Lung (tissue), 17 donors: ENCODE measurements at places on chromosomes 6 and 20. TPM values are rescaled to one million over a fixed set of nuclear protein-coding genes. Genes with fewer than 3 reads are reported as not detected.

Gene KHDC1L
- total RNA-seq: not detected

DNA sequence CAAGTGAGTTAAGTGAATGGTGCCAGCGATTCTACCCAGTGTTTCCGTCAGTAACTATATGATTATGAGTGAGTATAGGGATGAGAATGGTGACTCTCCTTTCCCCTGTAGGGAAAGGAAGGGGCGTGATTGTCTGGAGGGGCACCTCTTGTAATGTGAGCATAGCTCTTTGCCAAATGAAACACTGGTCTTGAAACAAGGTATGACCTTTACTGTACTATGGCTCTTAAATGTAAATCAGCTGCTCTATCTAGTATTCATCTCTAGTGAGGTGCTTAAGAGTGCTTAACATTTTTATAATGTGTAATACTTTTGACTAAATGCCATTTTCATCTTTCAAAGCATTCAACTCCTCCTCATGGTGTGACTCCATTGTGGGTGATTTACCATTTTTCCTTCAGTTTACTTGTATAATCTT, 11.0 kb downstream of the PANK2 start:
- no peak for DNase-seq

Gene MGME1
- 10.1 TPM for total RNA-seq

- DNase-seq: peak; percentile 78
These were observed 287.6 kb downstream of the PHF3 start for GRCh38 chr6:63923139-63923739.

DNA sequence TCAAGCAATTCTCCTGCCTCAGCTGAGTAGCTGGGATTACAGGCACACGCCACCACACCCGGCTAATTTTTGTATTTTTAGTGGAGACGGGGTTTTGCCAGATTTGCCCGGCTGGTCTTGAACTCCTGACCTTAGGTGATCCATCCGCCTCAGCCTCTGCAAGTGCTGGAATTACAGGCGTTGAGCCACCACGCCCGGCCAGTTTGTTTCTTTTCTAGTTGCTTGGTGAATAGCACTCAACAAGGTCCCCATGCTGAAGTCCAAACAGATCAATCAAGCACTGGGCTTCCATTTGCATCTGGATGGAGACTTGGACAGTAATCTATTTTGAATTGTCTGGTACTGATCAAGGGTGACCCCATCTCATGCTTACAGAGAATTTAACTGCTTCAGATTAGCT, 108.9 kb upstream of the FOXO3 start:
- no peak for DNase-seq

DNA sequence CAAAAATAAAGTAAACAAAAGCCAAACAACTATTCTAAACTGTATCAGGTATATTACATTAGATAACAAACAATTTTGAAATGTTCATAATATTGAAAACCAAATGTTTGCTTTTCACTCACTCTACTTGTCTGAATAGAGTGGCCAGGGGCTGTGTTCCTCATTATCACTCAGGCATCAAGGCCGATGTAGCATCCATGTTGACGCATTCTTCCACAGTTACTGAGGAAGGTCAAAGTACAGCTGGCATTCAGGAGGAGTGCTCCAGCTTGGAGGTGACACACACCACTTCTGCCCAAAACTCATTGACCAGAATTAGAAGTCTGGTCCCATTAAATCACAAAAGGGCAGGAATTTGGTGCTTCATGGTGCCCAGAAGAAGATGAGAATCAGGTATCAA, 137.6 kb upstream of the MANEA start:
- no peak for DNase-seq

Gene RTN4IP1
- 5.6 TPM for total RNA-seq

- DNase-seq: no peak
These were observed 75.6 kb downstream of the CNBD2 start for GRCh38 chr20:36043892-36044515.

DNA sequence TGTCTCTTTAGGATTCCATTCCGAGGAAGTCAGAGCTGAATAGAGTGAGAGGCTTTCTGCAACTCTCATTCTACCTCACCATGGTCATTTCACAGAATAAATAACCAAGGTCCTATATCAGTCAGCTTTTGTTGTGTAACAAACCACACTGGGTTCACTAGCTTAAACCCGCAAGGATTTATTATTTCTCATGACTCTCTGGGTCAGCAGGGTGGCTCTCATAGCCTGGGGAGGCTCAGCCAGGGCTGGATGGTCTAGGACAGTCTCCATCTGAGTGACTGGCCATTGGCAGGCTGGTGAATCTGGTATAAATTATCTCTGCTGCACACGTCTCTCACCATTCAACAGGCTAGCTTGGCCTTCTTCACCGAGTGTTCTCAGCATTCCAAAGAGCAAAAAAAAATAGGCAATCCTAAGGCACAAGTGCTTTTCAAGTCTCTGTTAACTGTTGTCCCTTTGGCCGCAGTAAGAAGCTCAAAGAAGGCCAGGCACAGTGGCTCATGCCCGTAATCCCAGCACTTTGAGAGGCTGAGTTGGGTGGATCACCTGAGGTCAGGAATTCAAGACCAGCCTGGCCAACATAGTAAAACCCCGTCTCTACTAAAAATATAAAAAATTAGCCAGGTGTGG, 39.7 kb downstream of the ISM1 start:
- no peak for DNase-seq

- no peak for DNase-seq
These were observed at the start of gene EPPIN for GRCh38 chr20:45547206-45547770. Gene EPPIN, minus strand, starts transcription at chr20:45547401. Its CDS starts 44 bp downstream, at chr20:45547357.

Gene IYD
- 1.9 TPM for total RNA-seq

GRCh38 chr6:14974792-14975470, 270.9 kb upstream of the JARID2 start:
- no peak for DNase-seq

Gene SNAP91
- not detected for total RNA-seq

DNA sequence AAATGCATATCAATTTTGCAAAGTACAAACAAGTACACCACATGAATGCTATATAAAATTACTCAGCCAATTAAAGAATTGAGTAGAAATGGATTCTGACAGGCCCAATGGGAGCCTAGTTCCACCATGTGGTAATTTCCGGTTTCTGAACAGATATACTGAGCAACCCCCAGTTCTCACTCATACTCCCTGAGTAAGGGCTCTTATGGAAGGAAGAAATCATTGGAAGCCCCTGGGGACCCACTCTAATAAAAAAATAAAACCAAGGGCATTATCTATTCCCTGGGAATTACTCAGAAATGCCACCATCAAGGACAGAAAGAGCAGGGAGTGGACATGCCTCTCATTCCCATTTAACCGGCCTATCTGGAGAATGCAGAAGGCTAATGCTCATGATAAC, 34.6 kb downstream of the STX7 start:
- no peak for DNase-seq

DNA sequence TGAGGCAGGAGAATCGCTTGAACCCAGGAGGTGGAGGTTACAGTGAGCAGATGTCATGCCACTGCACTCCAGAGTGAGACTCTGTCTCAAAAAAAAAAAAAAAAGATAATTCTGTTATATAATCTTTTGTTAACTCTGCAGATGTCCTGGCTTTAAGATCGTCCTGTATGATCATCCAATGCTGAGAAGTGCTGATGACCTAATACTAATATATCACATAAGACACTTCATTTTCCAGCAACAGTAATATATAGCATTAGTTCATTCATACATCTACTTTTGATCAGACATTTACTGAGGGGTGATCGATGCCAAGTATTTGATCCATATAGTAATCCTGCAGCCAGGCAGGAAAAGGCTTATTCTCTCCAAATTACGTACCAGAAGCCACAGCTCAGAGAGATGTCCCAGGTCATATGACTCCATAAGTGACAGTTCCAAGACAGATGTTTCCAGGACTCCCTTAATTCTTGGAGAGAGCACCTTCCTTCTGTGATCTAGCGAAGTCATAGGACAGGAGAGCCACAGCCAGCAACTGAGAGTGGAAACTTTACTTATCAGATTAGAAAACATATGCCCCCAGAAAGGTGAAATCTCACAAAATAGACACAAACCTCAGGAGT, 60.7 kb downstream of the SHLD1 start:
- DNase-seq: no peak

Gene NXT1
- total RNA-seq: 19.1 TPM

Gene ARMH2
- 1.5 TPM for total RNA-seq

Gene ATAT1
- 10.1 TPM for total RNA-seq

DNA sequence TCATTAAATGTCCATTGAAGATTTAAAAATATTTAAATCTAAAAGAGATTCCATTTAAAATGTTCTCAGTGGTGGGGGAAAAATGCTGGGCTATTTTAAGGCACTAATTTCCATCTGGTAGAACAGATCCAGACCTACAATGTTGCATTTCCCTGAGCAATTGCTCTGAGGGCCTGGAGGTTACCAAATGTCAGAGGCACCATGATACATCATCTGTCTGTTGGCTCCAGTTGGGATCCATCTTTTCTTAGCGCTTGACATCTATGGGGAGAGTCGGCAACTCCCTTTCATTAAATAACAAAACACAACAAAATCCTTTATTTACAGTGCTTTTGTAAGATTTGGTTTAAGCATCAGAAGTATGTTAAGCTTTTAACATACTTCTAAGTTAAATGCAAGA, 224.5 kb downstream of the FOXC1 start:
- DNase-seq: no peak

- no peak for DNase-seq
These were observed 34.9 kb downstream of the GFOD1 start for GRCh38 chr6:13452346-13453117.

DNA sequence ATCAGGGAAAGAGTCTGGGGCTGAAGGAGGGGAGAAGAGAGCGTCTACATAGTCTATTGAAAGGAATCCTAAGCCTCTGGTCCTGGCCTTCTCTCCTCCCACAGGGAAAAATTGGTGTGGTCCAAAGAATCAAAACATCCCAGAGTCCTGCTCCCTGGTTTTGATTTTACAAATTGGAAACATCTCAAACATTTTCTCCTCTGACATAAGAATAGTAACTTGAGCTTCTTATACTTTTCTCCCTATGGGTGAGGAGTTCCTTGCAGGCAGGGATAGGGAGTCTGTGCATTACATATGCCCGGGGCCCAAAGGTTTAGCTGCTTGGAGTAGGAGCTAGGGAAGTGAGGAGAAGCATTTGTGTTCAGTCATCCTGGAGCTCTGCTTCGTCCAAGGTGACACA, 120.0 kb upstream of the GGTLC1 start:
- no peak for DNase-seq

Gene HLA-DQB2
- total RNA-seq: 56.3 TPM

DNA sequence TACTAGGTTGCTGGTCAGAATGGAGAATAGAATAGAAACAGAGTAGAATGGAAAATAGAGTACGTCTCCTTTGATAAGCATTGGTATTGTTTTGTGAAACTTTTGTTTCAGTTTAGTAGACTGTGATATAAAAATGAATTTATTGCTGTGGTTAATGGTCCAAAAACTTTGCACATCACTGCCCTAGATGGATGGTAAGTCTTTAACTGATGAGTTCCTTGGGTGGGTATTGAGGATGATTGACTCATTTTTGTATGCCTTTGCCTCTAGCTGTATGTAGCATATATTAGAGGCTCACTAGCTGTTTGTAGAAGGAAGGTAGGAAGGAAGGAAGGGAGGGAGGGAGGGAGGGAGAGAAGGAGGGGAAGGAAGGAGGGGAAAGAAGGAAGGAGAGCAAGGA, 48.3 kb downstream of the ZDHHC14 start:
- DNase-seq: no peak

DNA sequence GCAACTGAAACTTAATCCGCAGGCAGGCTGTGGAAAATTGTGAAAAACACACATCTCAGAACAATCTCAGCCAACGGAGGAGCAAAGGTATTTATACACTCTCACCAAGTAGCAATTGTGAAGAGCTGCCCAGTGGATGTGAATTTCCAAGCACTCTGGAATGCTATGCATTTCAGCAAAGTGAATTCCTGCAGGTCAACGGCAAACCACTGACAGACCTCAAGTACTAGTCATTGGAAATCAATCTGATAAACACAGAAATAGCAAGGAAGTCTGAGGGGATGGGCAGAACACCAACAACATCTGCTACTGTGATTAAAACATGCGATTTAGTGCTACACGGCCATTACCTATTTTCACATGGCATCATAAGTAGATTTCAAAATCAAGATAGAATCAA, 429.1 kb downstream of the HTR1B start:
- DNase-seq: peak; percentile 5

DNA sequence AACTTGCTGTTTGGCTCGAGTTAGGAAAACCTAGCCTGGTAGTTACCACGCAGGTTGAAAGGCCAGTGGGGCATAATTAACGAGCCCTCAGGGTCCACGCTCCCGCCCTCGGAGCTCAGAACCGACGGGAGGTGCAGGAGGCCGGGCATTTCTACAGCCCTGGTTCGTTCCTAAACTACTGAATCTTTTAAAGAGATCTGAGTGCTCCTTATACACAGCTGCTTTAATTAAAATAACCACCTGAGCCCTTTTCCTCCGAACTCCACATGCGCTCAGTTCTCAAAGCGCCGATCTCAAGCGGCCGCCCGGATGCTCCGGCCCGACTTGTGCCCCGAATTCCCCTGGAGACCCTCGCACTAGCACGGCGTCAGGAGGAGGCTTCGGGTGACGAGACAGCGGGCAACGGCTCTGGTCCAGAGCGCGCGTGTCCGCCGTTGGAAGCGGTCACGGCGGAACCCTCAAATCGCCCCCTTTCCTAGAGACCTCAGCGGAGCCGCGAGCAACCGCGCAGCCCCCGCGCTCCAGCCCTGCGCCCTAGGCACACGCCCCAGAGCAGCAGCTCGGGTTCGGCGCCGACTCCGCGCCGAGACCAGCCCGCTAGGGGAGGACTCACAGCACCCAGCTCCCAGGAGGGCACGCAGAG, 397 bp downstream of the WDR27 start:
- no peak for DNase-seq

Gene NCOA7
- total RNA-seq: 67.8 TPM

- no peak for DNase-seq
These were observed 27.9 kb downstream of the LIN28B start for GRCh38 chr6:104984831-104985230.

- DNase-seq: no peak
These were observed 252.7 kb downstream of the TAF4 start for GRCh38 chr20:61812845-61813485.

- DNase-seq: peak; percentile 31
These were observed 13.1 kb downstream of the UQCC1 start for GRCh38 chr20:35398660-35399144.

DNA sequence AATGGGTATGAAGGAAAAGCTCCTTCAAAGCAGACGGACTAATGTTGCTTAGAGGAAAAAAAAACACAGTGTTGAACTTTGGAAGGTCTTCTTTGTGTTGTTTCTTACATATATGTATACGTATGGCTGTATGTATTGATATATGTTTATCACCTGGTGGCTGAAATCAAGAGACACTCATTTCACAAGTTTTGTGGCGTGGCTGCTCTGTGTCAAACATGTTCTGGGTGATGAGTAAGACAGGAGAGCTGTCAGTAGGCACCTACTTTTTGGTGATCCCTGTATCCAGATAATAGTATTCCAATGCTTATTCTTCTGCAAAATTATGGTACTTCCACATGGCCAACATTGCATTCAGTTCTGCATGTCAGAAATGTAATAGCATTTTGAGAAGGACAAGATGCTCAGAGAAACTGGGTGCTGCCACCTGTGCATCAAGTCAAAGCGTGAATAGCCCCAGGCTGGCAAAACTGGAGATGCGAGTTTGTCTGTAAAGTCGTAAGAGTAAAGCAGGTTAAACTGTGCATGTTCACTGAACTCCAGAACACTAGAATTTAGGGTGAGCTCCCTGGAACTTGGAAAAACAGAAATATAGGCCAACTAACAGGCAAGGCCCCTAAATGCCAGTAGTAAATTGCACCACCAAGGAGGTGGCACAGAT, 67.9 kb downstream of the ARMC2 start:
- DNase-seq: no peak

- DNase-seq: no peak
These were observed 73.9 kb upstream of the SOX4 start for GRCh38 chr6:21519642-21520041.

Gene HLA-DQA1
- 135 TPM for total RNA-seq

GRCh38 chr20:31990641-31991338, 19.4 kb upstream of the CCM2L start:
- DNase-seq: peak; percentile 29
